GM04504 (cell line): ENCODE measurements at places on chromosomes 6 and 20.

DNA sequence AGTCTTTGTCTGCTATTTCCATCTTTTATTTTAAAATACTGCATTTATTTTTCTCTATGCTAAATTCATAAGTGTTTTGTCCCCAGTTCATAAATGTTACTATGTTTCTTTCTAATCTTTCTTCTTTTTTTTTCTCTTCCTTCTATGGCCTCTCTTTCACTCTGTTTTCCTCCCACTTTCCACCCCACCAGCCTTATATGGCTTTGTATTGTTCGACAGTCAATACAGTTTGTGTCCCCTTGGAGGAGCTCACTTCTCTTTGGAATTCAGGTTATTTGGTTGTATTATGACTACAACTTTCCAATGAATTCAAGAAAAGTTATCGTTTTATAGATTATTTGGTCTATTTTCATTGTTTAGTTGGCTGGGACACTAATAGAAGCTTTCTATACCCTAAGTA, 393.5 kb downstream of the NKAIN2 start:
- no peak for DNase-seq

- DNase-seq, result no peak
Observed at GRCh38 chr6:43052225-43052841, 1.3 kb downstream of the CUL7 start.

GRCh38 chr6:147704691-147705090, 196.2 kb downstream of the SAMD5 start:
- no peak for DNase-seq

DNA sequence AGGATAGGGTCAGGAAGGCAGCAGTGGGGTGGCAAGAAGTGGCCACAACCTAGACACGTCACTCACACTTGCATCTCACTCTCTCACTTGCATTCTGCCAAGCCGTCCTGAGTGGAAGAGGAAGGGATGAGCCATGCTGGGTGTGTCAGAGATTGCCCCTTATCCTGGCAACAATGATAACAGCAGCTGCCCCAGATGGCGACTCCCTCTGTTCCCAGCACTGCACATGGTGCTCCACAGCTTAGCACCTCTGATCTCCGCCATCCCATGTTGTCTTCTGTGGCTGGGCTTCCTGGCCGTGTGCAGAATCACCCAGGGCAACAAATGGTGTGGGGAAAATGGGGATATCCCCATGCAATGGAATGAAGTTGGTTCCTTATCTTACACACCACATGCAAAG, 11.1 kb downstream of the KCNB1 start:
- DNase-seq, result no peak

GRCh38 chr6:27565839-27566779, 93.2 kb upstream of the ZNF184 start:
- no peak for DNase-seq

- no peak for DNase-seq
Observed at GRCh38 chr20:45487231-45487635, 17.7 kb downstream of the WFDC2 start.

DNA sequence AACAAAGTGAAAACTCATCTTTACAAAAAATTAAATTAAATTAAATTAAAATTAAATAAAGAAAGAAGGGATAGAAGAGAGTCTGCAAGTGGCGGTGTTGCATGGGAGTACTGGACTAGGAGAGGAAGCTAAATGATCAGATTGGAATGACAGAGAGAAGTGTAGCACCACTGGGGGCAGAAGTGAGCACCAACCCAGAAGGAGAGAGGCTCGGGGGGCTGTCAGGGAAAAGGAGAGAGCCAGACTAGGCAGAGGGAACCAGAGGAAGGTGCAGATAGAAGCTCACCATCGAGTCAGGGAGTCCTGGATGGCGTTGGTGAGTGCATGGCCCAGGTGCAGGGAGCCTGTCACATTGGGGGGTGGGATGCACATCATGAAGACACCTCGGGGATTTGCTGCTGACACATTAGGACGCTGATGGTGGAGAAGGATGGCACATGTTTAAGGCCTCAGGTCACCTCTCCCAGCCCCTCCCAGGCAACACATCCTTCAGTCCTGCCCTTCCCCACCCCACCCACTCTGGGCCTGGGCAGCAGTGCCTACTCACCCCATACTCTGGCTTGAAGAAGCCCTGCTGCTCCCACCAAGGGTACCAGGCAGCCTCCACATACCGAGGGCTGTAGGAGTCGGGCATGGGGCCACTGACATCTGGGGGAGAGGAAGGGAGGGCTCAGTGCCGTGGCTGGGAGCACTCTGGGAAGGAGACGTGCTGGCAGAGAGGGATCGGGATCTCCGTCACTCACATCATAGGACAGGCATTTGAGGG, 4.0 kb downstream of the VARS1 start:
- DNase-seq, result no peak

DNA sequence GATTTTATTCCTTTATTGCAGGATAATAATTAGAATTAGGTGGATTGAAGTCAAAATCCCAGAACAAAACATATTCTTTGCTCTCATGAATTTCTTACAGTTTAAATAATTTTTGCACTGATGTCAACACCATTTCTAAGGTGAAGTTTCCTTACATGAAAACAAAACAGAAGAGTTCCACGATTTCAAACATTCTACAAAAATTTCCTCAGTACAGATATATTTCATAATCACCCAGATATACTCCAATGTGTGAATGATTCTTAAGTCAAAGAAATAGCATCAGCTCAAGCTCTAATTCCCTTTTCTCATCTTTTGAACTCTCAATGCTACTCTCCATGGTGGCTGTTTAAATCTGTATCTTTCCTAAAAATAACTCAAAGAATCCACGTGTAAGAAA, 39.5 kb upstream of the THBS2 start:
- no peak for DNase-seq

- no peak for DNase-seq
Observed at GRCh38 chr20:21179757-21180156, 53.9 kb downstream of the KIZ start.

GRCh38 chr20:50690650-50691572, at the start of gene RIPOR3:
Gene RIPOR3, minus strand, starts transcription at chr20:50691542. Its CDS starts 414 bp downstream, at chr20:50691128.
- no peak for DNase-seq

DNA sequence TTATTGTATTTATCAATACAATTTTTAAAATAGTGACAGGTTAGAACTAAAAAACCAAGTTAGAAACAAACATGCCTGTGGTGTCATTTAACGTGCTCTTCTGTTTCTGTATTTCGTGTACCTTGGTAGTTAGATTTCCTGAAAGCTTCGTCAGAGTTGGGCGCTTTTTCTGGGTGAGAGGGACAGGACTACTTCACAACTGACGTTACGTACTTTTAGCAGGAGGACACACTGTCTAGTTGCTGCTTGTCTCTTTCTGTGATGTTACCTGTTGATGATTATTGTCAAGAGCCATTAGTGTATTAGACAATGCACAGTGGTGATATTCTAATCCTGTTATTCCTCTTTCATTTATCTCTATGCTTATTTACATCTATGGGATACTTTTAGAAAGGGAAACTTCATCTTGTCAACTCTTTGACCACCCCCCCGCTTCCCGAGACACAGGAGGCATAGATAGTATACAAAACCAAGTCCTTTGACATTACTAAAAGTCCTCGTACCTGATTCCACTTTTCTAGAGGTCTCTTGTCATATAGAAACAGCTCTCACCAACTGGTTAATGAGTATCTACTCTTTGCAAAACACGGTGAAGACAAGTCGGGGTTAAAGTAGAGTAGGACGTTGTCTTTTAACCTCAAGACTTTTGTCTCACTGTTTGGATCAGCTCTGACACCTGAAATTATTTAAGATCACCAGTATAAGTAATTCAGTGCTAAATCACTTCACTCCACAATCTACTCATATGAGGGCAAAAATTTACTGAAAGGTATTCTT, 96.3 kb downstream of the LYRM2 start:
- DNase-seq, result no peak

DNA sequence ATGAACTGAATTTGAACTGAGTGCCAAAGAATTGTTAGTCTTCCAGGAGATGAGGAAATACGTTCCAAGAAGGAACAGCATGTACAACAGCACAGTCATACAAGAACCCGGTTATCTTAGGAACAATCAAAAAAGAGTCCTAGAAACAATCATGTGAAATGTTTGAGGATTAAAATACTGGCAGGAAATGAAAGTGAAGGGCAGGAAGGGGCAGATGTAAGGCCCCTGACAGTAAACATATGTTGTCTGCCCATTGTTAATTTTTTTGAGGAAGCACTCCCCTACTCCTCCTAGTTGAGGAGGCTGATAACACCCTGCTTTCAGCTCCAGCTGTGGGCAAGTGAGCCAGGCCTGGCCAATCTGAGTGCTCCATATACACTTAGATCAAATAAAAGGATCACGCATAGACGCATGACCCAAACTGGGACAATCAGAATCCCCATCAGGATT, 220.9 kb downstream of the HACE1 start:
- DNase-seq, result no peak

GRCh38 chr6:17047889-17048288, 54.0 kb upstream of the STMND1 start:
- no peak for DNase-seq

DNA sequence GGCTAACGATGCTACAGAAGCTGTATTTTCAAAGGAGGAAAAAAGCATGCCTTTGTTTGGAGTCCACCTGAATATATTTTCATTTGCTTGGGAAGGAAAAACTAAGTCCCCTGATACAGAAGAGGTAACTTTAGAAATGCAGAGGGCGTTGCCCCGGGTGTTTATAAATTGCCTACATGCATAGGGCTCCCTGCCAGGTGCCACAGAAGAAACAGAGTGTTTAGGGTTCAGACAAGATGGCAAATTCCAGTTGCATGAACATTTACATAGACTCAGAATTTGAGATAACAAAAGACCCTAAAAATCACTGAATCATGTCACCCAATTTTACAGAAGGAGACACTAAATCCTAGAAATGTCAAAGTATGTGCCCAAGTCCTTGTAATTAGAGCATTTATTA, 19.9 kb downstream of the RIN2 start:
- DNase-seq, result no peak

- no peak for DNase-seq
Observed at GRCh38 chr20:51496964-51497363, 45.6 kb downstream of the NFATC2 start.

DNA sequence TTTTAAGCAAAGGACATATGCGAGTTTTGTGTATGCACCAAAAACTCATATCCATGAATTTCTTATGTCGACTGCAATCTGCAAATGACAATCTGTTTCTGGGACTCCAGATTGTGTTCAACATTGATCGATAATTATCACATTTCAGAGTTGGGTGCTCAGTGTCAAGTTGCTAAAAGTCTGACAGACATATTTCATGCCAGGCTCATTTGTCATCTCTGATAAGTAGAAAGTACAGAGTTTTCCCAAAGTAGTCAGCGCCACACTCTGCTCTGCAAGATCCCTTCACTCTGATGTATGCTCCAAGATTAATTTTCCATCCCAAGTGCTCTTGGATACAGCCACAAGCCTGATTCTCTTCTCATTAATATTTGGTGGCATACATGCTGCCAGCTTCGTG, 331.1 kb downstream of the DOK5 start:
- DNase-seq, result no peak

DNA sequence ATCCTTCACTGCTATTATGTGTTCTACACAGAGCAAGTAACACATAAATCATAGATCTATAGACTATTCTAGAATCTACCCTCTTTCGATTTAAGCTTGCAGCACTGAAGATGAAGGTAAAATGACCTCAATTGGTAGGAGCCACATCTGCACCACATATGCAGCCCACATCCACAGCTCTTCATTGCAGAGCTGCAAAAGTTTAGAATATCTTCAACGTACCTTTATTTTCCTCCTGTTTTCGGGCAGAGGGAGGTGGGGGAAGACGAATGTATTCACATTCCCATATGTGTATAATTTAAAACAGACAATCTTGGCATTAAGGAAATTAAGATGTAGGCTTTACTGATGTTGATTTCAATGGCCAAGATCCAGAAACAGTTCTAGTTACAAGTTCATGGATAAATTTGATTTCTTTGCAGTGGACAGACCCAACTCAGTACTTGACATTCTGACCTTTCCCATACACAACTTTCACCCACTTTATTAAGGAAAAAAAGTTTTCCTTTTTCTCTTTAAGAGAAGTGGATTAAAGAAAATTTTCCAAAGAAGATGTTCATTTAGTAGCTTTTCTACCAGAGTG, 14.0 kb downstream of the EPB41L2 start:
- no peak for DNase-seq

- no peak for DNase-seq
Observed at GRCh38 chr20:23666698-23667097, 22.1 kb downstream of the CST4 start.

DNA sequence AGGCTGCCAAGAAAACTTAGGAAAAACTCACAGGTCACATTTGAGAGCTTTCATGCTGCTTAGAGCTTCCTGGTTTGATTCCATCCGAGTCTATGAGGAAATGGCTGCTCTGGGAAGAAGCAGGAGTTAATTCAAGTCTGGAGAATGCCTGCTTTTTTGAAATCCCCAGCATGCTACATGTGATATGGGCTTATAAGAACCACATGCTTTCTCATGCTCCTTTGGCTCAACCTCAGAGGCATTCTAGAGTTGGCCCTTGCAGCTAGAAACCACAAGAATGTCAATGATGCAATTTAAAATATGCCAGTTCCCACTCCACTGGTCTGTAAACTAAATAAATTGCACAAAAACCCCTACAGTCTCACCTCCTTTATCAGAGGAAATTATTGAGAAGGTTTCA, 142.9 kb upstream of the OLIG3 start:
- DNase-seq, result peak; percentile 88

- no peak for DNase-seq
Observed at GRCh38 chr6:34236131-34236442, 586 bp upstream of the HMGA1 start.

- no peak for DNase-seq
Observed at GRCh38 chr6:30121446-30122366, 8.8 kb upstream of the TRIM31 start.

- DNase-seq, result no peak
Observed at GRCh38 chr6:64415926-64416325, 780.3 kb downstream of the PHF3 start.

- DNase-seq, result no peak
Observed at GRCh38 chr20:49624317-49624716, 56.4 kb upstream of the PTGIS start.

GRCh38 chr6:135640449-135641111, 143.0 kb upstream of the AHI1 start:
- DNase-seq, result no peak

- DNase-seq, result no peak
Observed at GRCh38 chr6:19714434-19715166, 122.6 kb upstream of the ID4 start.

- DNase-seq, result no peak
Observed at GRCh38 chr20:45919542-45920399, 7.8 kb upstream of the PLTP start.

- DNase-seq, result no peak
Observed at GRCh38 chr6:128487746-128488145, 32.7 kb downstream of the PTPRK start.

- DNase-seq, result no peak
Observed at GRCh38 chr20:32501709-32502108, 83.4 kb downstream of the NOL4L start.

GRCh38 chr6:5909721-5910120, 97.0 kb downstream of the NRN1 start:
- no peak for DNase-seq
